Bronchial epithelial cell (primary cell): ENCODE measurements at places on chromosomes 16 and 17. TPM values are rescaled to one million over a fixed set of nuclear protein-coding genes. Genes with fewer than 3 reads are reported as not detected.
A peak's percentile ranks its signal among the peaks of the same experiment; 100 is the strongest.

DNAH2 gene
- under 0.01 and 0.26 TPM in 2 replicates for total RNA-seq

WFDC1 gene
- not detected in 2 replicates for total RNA-seq

AKAP10 gene
- total RNA-seq = 17.9 and 19.1 TPM in 2 replicates

SLC5A11 gene
- not detected in 2 replicates for total RNA-seq

PKMYT1 gene
- 0.26 and 0.51 TPM in 2 replicates for total RNA-seq

TP53TG3 gene
- total RNA-seq = not detected in 2 replicates

- no peak for DNase-seq
Measured at GRCh38 chr16:21713549-21714368, 50.0 kb downstream of the OTOA start.

DNA sequence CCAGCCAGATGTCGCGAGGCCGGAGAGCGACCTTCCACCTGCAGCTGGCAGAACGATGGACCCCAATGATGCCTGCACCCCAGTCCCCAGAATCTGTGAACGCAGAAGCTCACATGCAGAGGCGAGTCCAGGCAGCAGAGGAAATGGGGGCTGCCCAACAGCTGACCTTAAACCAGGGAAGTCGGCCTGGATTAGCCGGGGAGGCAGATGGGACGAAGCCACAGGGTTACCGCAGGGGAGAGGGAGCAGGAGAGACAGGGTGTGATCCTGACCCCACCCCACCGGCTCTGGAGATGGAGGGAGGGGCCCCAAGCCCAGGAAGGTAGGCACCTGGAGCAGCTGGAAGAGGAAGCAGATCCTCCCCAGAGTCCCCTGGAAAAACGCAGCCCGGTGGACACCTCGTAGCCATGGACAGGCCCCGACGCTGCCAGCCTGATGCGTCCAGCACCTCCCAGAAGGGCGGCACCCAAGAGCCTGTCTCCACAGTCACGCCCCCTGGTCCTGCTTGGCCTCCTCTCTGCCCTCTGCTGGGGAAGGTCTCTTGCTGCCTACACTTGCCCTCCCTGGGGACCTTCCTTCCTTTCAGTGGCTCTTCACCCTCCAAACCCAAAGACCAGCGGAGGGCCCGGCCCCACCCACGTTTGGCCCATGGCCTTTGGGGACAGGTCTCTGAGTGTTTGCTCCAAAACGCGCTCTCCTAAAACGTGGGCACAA is 37.3 kb downstream of the PIEZO1 start:
- peak; percentile 40 for DNase-seq

DNA sequence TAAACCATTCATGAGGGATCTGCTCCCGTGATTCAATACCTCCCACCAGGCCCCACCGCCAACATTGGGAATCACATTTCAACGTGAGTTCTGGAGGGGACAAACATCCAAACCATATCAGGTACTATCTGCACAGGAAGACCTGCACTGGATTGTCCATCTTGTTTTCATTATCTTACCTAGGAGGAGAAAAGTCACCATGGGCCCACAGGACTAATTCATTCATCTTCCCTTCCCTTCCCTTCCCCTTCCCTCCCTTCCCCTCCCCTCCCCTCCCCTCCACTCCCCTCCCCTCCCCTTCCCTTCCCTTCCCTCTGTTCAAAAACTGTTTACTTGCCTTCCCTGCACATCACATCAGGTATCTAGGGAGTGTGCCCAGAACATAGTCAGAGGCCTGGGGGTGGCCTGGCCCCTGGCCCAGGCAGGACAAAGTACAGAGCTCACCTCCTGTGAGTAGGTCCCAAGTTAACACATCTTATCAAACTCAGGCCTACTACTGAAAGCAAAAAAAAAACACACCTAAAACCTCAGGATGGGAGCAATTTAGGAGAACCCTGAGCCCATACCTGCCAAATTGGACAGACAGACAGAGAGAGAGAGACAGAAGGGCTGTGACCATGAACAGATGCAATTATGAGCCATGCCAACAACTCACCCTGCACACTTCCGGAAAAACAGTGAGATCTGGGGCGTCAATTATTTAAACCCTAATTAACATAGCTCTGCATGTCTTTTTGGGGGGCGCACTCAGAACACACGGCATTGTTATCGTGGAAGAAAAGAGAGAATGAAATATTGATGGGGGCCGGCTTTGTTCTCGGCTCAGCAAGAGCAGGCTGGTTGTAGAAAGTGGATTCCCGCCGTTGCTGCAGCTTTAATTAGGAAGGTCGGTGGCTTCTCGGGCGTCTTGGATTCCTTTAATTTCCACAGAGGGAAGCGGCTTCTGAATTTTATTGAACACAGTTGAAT is 151.2 kb downstream of the IRX5 start:
- no peak for DNase-seq

GRCh38 chr16:89050119-89050867 is 43.4 kb upstream of the ACSF3 start:
- no peak for DNase-seq

DNA sequence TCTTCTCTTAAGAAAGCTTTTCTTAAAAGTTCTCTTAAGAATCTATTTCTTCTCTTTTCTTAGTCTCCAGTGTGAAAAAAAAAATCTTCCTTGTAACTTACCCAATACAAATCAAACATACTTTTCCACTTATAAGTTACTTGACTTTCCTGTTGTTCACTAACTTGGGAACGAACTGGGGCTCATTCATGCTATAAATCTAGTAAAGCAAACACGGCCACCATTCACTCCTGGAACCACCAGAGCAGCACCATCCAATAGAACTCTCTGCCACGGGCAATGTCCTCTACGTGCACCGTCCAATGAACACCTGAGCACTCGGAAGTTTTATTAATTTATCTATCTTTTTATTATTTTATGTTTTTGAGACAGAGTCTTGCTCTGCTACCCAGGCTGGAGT is 20.8 kb downstream of the SRP68 start:
- no peak for DNase-seq

DNA sequence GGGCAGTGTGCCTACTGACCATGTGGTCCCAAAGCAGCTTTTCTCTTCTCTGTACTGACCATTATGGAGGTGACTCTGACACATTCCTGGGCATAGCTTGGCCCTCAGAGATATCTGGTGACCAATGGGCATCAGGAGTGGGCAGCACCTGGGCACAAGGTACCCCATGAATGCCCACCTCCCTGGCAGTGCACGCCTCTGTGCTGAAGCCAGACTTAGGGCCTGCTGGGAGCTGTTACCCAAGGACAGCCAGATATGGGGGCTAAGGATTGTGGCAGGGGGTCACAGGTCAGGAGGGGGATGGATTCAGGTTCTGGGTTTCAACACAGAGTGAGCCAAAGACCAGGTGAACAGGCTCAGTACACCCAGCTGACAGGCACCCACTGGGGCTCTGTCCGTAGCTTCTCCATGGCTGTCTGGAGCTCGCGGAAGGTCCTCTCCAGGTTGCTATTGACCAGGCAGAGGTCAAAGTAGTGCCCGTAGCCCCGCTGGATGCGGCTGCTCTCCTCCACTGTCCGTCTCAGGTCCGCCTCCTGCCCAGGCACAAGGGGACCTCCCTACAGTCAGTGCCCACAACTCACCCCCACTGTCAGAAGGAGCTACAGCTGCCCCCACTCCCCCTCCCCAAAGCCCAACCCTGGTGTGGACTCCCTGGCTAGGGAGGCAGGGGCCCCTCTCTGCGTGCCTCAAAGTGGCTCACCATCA is 29.7 kb downstream of the MPP2 start:
- DNase-seq = no peak

DNA sequence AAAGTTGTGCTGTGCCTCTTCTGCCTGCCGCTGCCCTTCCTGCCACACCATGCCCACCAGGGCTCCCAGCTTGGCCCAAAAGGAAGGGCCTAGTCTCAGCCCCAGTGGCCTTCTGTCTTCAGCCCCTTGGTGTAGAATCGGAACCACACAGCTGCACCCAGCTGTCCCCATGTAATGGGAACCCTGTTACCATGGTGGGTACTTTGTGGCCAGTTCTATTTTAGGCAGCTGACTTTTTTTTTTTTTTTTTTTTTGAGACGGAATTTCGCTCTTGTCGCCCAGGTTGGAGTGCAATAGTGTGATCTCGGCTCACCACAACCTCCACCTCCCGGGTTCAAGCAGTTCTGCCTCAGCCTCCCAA is 163.3 kb upstream of the GSE1 start:
- no peak for DNase-seq

GRCh38 chr17:29778956-29779811 is 150.8 kb downstream of the SSH2 start:
- peak; percentile 26 for DNase-seq

DNA sequence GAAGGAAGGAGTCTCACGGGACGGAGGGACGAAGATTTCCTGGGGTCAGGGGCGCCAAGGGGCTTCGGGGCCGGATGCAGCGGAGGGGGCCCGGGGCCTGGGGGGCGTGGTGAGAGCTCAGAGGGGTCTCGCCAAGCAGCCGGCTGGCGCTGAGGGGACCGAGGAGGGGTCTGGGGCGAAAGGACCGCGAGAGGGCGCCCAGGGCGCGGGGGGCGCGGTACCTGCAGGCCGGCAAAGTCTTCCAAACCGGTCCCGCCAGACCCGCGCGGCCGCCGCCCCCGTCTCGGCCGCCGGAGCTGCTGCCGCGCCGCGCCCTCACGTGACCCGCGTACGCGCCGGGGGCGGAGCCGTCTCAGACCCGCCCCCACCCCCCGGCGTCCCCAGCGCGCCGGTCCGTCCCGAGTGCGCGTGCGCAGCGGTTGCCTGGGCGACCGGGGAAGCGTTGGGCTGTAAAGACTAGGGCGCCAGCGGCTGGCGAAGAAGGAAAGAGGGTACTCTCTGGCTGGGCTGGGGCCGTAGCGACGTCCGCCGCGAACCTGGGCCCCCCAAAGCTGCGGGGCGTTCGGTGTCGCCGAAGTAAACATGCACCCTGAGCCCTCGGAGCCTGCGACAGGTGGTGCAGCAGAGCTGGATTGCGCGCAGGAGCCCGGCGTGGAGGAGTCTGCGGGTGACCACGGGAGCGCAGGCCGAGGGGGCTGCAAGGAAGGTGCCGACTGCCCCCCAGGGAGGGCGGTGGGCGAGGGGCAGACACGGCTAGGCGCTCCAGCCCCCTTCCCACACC is at the start of the genes DNAAF1 and HSDL1:
Gene DNAAF1 (plus strand): TSS at position 450 of the 781 bp plus-strand sequence. CDS start 133 bp downstream, at position 583.
Gene HSDL1 (minus strand): TSS at position 319 of the 781 bp plus-strand sequence. CDS start 13,856 bp downstream, outside the sequence.
- DNase-seq = peak; percentile 55
